ENCODE measurements at places on chromosomes 6 and 20.
A peak's percentile ranks its signal among the peaks of the same experiment; 100 is the strongest.

DNA sequence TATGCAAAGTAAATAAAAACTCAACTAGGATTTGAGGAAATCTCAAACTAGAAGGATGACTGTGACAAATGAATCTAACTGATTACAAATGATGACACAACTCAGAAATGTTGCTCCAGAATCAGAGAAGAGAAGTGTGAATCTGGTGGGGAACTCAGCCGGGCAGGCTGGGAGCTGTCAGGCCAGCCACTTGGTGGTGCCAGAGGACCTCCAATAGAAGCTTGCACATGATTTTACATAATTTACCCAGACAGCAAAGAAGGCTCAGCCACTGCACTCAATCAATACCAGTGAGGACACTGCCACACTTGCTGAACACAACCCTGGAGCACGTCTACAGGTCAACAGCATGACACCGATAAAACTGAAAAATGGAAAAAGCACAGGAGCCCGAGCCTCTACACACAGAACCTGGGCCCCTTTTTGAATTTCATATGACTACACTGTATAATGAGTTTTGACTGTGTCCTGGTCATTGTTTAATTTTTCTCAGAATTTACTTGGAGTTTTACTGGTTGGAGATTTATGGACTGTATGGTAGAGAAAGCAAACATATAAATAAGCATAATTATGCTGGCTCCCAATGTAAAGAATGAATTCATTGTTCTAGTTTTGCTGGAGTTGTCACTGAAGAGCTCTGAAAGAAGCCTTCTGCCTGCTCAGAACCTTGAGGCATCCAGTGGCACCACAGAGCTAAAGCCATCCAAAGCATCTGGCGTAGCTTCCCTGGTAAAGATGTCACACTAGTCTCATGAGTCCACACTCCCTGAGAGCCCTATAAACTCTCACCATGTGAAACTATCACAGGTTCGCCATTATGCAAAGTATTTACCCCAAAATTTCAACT is 296.5 kb downstream of the THBS2 start:
- DNase-seq = peak; percentile 67

- no peak for DNase-seq
Observed at GRCh38 chr6:155646443-155646842, 190.8 kb upstream of the NOX3 start.

DNA sequence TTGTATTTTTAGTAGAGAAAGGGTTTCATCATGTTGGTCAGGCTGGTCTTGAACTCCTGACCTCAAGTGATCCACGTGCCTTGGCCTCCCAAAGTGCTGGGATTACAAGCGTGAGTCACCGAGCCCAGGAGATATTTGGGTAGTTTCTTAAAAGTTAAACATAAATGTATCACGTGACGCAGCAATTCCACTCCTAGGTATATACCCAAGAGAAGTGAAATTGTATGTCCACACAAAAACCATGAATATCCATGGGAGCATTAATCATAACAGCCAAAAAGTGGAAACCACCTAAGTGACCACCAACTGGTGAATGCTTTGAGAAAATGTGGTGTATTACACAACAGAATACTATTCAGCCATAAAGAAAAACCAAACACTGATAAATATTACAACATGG is 164.8 kb downstream of the MRPL14 start:
- no peak for DNase-seq

DNA sequence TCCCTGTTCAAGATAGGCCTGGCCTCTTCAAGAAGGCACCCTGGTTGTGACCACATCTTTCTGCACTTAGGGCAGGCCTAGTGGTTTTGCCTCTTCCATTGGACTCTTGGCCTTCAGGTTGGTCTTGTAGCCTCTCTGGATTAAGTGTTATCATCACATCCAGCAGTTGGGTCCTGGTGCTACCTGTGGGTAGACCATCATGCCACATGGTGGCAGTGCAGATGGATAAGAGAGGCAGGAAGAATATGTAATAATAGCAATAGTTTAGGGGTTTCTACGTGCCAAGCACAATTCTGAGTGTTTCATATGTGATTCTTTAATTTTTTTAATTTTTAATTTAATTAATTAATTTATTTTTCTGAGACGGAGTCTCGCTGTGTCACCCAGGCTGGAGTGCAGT is 28.5 kb upstream of the SNRPB2 start:
- no peak for DNase-seq

GRCh38 chr20:3239026-3239866 is at the start of gene SLC4A11:
SLC4A11 (minus strand) TSS chr20:3239190; CDS start chr20:3239137, 53 bp downstream.
- peak; percentile 62 for DNase-seq
